Tongue (tissue), 3 donors: ENCODE measurements at places on chromosomes 4 and X.

DNA sequence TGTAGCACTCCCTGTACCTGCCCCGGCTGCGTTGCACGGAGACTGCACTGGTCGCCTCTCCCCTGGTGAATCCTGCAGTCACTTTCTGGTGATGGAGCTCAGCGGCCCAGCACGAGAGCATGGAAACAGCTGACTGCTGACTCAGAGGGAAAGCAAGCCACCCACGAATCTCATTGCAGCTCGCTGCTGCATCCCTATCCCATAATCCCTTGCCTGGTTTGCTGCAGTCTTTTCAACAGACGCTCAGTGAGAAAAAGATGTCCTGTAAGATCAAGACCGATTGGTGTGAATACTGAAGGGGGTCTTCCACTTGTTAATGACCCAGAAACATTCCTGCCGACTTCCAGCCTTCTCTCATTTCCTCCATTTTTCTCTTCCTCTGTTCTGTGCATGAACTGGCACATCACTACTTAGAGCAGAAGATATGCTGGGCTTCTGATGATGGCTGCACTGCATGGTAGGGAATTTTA, 52.9 kb downstream of the TRIM2 start:
- DNase-seq = peak; percentile 68

GRCh38 chr4:76494871-76495590, 60.0 kb downstream of the SHROOM3 start:
- peak; percentile 13 for DNase-seq

- no peak for DNase-seq
These were observed 515.4 kb downstream of the ZNF674 start for GRCh38 chrX:46029777-46030176.

DNA sequence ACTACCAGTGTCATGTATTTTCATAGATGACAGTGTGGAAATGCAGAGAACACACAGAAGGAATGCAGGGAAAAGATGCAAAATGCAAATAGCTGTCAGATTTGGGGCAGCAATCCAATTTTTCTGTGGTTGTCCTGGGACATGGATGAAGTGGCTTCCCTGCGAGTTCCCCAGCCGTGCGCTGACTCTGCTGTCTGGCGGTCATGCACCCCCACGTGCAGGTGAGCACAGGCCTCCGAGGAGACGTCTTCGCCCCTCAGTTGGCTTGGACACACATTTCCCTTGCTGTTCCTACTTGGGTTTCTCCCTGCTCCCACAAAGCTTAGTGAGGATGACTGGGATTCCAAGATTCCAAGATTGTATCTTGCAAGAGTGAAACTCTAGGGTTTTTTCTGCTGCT, 24.4 kb downstream of the BLOC1S4 start:
- DNase-seq = no peak

- no peak for DNase-seq
These were observed 51.2 kb downstream of the IRF2 start for GRCh38 chr4:184423003-184423686.

DNA sequence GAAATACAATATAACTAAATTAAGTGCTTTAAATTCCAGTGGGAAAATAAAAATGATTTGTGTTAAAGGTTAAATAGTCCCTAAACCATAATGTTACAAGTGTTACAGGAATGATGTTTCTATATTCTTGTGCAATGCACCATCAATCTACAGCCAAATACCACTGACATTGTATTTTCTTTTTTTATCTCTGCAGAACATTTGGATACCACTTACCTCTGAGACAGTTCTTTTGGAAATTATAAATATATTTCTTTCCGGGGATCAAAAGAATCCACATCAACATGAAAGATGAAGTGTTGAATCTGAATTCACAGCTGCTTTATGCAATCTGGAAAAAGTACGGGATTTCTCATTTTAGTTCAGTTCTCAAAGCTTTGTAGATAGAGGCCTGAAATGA, 518.3 kb upstream of the AGA start:
- no peak for DNase-seq
